ENCODE measurements at places on chromosomes 3 and 15.

GRCh38 chr3:121975702-121976302 is 46.2 kb downstream of the ILDR1 start:
- DNase-seq, result no peak

DNA sequence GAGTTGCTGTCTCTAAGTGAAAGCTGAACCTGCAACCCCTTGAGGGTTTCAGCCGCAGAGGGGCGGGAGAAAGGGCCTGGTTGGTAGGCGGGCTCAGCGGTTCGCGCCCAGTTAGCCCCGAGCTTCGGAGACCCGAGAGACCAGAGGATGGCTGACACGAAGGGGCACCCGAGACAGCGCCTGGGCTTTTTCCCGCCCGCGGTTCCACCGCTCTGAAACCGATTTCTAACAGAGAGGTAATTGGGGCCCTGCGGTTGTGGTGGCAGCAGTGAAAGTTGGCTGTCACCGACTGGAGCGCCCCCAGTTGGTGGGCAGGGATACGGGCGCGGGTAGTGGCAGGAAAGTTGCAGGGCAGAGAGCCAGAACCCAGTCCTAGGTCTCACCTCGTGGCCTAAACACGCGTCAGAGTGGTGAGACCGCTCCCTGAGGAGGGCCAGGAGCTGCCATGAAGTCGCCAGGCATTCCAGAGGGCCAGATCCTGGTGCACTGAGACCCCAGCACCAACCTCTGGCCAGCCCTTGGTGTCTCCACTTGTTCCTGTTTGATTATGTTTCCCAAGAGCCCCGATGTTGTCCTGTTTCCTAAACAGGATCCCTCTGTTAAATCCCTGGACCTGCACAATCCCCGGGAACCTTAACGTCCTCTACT is 625 bp upstream of the ELL3 start:
- DNase-seq, result peak; percentile 85

DNA sequence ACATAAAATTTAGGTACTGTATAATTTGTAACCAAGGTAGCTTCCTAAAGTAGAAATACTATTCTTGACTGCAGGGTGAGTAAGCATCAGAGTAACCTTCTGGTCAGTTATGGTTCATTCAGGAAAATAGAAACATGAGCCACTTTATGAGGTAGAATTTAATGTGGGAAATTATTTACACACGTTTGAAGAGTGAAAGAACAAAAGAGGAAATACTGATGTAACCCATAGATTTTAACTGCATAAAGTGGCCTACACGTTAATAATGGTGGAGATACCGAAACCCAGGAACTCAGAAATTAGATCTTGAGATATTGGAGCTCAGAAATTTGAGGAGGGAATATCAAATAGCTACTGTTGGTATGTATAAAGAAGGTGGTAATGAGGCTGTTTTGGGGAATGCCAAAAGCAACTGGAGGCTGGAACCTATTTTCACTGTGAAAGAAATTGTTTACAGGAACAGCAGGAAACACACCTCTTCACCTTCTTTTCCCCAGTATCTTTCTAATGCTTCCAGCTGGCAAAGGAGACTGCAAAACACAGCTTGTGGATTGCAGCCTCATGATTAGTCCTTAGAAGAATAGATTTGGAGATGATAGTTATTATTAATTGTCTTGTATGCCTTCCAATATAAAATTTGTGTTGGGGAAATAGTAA is 216.1 kb downstream of the DOCK3 start:
- no peak for DNase-seq

- DNase-seq, result no peak
These were observed 204.6 kb upstream of the TLE3 start for GRCh38 chr15:70302360-70302759.

DNA sequence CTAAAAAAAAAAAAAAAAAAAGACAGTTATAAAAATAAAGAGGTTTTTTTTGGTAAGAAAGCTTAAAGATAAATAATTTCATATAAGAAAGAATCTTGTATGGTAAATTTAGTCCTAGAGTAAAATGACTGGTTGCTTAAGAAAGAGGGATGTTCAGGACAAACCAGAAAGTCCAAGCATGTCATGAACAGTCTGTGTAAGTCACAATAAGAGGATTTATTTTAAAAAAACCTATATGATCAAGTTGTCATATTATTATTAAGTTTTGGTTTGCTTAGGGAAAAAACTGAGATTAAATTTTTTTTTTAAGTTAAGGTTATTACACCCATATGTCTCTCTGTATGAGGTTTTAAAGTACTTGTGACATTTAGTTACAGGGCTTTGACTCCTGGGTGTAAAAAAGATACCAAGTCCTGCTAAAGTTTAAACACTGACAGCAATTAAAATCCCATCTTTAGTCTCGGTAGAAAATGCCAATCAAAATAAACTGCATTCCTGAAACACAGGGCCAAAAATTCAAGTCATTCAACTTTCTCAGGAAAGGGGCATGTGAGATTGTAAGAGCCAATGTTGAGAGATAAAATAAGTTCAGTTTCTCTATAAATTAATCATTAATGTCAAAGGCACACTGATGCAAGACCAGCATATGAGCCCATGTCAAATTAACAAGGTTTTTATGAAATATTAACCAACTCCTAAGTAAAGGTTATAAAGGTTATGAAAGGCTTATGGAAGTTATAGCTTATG is 8.5 kb upstream of the BDH1 start:
- no peak for DNase-seq

DNA sequence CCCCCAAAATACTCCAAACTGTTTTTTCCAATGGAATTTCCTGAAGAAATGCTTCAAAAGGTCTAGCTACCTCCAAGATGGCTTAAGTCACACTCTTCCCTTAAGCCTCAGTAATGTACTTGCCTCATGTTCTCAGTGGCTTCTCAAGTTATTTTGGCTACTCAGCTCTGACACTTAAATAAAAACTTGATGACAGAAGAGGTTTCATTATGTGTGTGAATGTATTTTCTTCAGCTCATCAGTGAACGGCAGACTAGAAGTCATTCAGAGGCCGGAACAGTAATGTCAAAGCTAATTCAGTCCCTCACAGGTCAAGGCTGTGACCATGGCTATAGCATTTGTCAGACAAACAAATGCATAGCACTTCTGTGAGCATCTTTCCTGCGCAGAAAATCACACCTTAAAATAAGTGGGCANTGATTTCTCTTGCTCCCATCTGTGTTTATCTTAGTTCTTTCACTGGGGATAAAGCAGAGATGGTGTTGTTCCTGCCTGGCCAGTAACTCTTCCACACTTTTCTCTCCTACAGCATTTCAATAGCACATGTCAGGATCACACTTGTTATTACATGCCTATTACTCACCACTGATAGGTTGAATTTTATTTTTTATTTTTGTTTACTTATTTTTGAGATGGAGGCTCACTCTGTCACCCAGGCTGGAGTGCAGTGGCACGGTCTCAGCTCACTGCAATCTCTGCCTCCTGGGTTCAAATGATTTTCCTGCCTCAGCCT is 68.5 kb upstream of the PLCL2 start:
- DNase-seq, result no peak

Measured in NCI-H510A treated with DMSO at 0.1 percent for 48 hours (cell line).